ENCODE measurements at places on chromosomes 5 and 9. TPM values are rescaled to one million over a fixed set of nuclear protein-coding genes. Genes with fewer than 3 reads are reported as not detected.

The GABRA1 gene
- total RNA-seq: not detected

The NMUR2 gene
- total RNA-seq: not detected

The MLANA gene
- not detected for total RNA-seq

The HBEGF gene
- total RNA-seq: 7.6 TPM

The LPCAT1 gene
- 73.9 TPM for total RNA-seq

The TCF7 gene
- total RNA-seq: 30.8 TPM

The PCDHGA6 gene
- 0.57 TPM for total RNA-seq

The SOX30 gene
- total RNA-seq: 0.16 TPM

The OTULIN gene
- total RNA-seq: 61.9 TPM

The GRIA1 gene
- not detected for total RNA-seq

The SPACA9 gene
- 1.3 TPM for total RNA-seq

The SPINK4 gene
- not detected for total RNA-seq

The AGXT2 gene
- total RNA-seq: not detected

The SEMA6A gene
- not detected for total RNA-seq

The GABRB2 gene
- total RNA-seq: not detected

The AFAP1L1 gene
- not detected for total RNA-seq

The ADAMTS12 gene
- not detected for total RNA-seq

The FNIP1 gene
- 24.0 TPM for total RNA-seq

The CDC20B gene
- total RNA-seq: 0.32 TPM

The PCA3 gene
- total RNA-seq: not detected

The RASGRF2 gene
- 7.9 TPM for total RNA-seq

The QRFP gene
- not detected for total RNA-seq

The RASGEF1C gene
- not detected for total RNA-seq

The PCDHA9 gene
- total RNA-seq: not detected

The IFNB1 gene
- total RNA-seq: not detected

The WNK2 gene
- 0.16 TPM for total RNA-seq

The TAF11L5 gene
- total RNA-seq: not detected

The SPINK1 gene
- not detected for total RNA-seq

The CARD9 gene
- 3.8 TPM for total RNA-seq

The CPLANE1 gene
- 15.0 TPM for total RNA-seq

The EXOSC2 gene
- total RNA-seq: 72.8 TPM

The PCDHGA1 gene
- 0.09 TPM for total RNA-seq

The FCN2 gene
- not detected for total RNA-seq

The DMGDH gene
- 1.0 TPM for total RNA-seq

The BICD2 gene
- 28.5 TPM for total RNA-seq

The LRRTM2 gene
- 0.02 TPM for total RNA-seq

The FAM200C gene
- total RNA-seq: 1.0 TPM

The MSMP gene
- total RNA-seq: 0.55 TPM

The CCL19 gene
- not detected for total RNA-seq

The PCDHB11 gene
- not detected for total RNA-seq

The PCDHB15 gene
- total RNA-seq: not detected

The GRAMD2B gene
- total RNA-seq: 5.2 TPM

The SPATA31E1 gene
- not detected for total RNA-seq

The BAAT gene
- total RNA-seq: not detected

The HACD4 gene
- 16.5 TPM for total RNA-seq

The PTCH1 gene
- 5.0 TPM for total RNA-seq

The LHX3 gene
- total RNA-seq: not detected

The AGGF1 gene
- total RNA-seq: 23.7 TPM

Data from T-helper 2 cell treated with Interferon-gamma antibody and Interleukin-4, amounts not matched to agents 100 ng/mL and 5 ng/mL, for 36 hours (primary cell).